ENCODE measurements at places on chromosomes 7 and 10. TPM values are rescaled to one million over a fixed set of nuclear protein-coding genes. Genes with fewer than 3 reads are reported as not detected.

DNA sequence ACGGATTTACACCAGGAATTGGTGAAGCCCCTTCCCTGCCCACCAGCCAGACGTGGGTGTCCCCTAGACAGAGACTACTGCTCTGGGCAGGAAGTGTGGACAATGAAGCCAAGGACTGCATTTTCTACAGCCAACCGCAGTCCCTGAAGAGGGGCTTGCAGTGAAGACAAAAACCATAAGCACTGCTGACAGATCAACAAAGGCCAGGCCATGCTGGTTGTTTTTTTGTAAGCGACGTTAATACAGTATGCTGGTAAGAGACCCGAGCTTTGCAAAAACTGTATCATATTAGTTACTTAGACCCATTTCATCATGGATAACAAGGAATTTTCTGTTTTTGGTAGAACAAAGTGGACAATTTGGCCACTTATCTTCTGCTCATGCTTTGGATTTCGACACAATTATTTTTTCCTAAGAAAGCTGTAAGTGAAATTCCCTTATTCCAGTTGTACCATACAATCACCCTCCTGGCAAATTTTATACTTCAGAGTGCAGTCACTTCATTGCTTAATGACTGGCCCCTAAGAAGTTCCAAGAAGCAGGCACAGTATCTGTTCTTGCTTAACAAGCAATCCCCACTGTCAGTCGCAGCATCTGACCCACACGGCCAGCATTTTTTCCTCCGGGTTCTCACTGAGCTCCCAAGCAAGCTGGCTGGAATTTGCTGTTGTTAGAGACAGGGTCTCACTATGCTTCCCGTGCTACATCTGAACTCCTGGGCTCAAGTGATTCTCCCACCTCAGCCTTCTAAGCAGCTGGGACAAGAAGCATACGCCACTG, 163.5 kb downstream of the PARD3 start:
- H3K36me3 ChIP-seq = no peaks in the 10 kb centered on the region
- no peak overlapping the region for H3K4me3 ChIP-seq
- no peak for DNase-seq
- peaks cover 42% of the 10 kb centered on the region for H3K4me1 ChIP-seq
- no peaks in the 10 kb centered on the region for H3K27me3 ChIP-seq

GRCh38 chr7:74183142-74183541, 9.0 kb downstream of the EIF4H start:
- H3K36me3 ChIP-seq = peaks cover 8% of the 10 kb centered on the region
- no peaks in the 10 kb centered on the region for H3K27me3 ChIP-seq
- DNase-seq = no peak
- peaks cover 10% of the 10 kb centered on the region for H3K4me1 ChIP-seq

DNA sequence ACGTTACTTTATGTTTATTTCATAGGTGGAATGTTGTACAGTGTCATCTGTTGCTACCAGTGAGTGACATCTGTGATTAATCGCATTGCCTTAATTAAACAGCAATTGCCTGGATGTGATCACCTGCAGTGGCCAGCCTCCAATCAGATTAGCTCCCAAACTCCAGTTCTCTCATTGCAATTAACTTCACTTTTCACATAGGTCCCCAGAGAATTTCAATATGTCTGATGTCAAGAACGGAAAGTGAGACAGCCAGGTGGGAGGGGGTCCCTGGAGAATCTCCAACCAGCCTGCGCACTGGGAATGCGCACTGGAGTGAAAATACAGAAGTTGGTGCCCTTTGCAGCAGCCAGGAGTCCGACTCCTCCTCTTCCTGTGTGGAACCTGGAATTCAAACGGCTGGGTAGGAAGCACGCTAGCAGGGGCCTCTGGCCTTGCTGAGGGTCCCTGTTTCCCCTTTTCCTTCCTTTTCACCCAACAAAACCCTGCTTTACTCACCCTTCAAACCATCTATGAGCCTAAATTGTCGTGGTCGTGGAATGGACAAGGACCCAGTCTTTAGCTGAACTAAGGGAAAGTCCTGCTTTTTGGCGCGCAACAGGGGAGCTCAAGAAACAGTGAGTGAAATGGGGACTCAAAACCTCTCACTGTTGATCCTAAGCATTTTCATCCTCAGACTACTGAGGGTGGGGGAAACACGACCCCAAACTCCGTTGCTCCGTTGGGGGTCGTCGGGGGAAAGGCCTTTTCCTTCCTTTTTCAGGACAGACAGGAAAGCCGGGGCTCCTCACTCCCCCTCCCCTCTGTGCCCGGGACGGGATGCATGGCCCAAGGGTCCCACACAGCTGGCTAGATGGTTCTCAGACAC, 1355.5 kb upstream of the LRRTM3 start:
- H3K27ac ChIP-seq = no peak overlapping the region
- no peaks in the 10 kb centered on the region for H3K27me3 ChIP-seq
- DNase-seq = peak; percentile 84
- peaks cover 10% of the 10 kb centered on the region for H3K4me1 ChIP-seq
- H3K4me3 ChIP-seq = peak overlapping the region; percentile 15

- H3K36me3 ChIP-seq = no peaks in the 10 kb centered on the region
- no peak overlapping the region for H3K27ac ChIP-seq
- DNase-seq = no peak
- no peaks in the 10 kb centered on the region for H3K27me3 ChIP-seq
- peaks cover 4% of the 10 kb centered on the region for H3K4me1 ChIP-seq
- no peak overlapping the region for H3K4me3 ChIP-seq
These were observed 7.5 kb downstream of the RABGEF1 start for GRCh38 chr7:66747881-66748511.

DNA sequence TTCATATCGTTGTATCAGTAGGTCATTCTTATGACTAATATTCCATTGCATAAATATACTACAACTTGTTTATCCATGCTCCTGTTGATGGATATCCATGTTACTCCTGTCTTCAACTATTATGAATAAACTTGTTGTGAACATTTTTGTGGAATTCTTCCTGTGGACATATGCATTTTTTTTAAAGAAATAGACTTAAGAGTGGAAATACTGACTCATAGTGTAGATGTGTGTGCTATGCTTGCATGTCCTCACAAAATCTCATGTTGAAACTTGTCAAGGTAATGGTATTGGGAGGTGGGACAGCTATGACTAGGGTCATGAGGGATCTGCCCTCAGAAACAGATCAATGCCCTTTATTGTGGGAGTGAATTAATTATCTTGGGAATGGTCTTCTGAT, 240.5 kb upstream of the PRSS58 start:
- H3K27me3 ChIP-seq = no peaks in the 10 kb centered on the region
- H3K27ac ChIP-seq = no peak overlapping the region
- H3K4me1 ChIP-seq = no peaks in the 10 kb centered on the region
- no peaks in the 10 kb centered on the region for H3K36me3 ChIP-seq
- H3K4me3 ChIP-seq = no peak overlapping the region
- DNase-seq = no peak

GRCh38 chr10:133306941-133307379, 1.7 kb downstream of the TUBGCP2 start:
- H3K4me1 ChIP-seq = peaks cover 11% of the 10 kb centered on the region
- H3K36me3 ChIP-seq = peaks cover 12% of the 10 kb centered on the region
- no peak overlapping the region for H3K4me3 ChIP-seq

The LIPK gene
- not detected for total RNA-seq

DNA sequence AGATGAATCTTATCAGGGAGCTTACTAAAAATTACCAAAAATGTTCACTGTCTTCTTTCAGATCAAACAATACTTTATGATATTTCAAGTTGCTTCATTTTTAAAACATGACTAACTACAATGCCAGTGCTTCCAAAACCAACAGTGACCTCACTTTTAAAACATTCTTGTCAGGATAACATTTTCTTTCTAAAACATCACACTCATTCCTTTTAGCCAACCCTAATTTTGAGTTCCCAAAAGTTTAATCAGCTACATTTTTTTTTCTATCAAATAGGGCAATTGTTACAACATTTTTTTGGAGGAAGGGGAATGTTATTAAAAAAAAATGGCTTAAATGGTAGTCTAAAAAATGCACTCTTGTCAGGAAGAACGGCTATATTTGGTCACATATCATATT, 37.3 kb downstream of the RTKN2 start:
- no peak overlapping the region for H3K27ac ChIP-seq
- H3K4me3 ChIP-seq = no peak overlapping the region
- H3K36me3 ChIP-seq = no peaks in the 10 kb centered on the region
- H3K4me1 ChIP-seq = peaks cover 6% of the 10 kb centered on the region
- no peak for DNase-seq
- H3K27me3 ChIP-seq = no peaks in the 10 kb centered on the region

DNA sequence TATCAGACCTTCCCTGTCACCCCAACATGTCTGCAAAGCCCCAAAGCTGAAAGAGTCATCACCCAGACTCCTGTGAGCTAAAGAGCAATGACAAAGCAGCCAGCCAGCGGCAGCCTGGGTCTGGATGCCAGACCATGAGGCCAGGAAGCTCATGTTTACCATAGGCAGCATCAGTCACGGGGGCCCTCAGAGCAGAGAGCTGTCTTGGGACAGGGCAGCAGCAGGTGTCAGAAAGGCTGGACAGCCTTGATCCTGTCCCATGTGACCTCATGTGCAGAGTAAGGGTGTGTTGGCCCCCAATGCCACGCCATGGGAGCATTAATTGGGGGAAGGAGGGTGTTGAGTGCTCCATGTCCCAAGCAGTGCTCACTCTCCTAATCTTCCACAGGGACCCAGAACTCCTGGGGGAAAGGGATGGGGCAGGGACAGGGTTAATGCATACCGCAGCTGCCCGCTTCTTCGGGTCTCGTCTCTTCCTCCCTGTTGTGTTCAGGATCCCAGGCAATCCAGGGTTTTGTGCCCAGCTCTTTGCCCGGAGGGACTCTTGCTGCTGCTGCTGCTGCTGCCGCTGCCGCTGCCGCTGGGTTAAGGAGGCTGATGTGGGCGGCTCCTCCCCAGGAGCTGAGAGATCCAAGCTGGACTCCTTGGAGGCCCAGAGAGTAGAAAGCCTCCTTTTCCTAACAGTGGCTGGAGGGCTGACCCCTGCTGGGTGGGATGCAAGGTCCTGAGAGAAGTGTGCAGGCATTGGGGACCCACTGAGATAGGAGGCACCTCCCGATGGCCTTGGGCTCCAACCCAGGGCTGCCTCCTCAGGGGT, 7.1 kb downstream of the CCDC201 start:
- H3K27ac ChIP-seq = no peak overlapping the region
- H3K4me1 ChIP-seq = peaks cover 1% of the 10 kb centered on the region
- no peak overlapping the region for H3K4me3 ChIP-seq

The EVX1 gene
- total RNA-seq = not detected

GRCh38 chr7:64795176-64795575, 948 bp downstream of the ZNF138 start:
- H3K4me1 ChIP-seq = no peaks in the 10 kb centered on the region
- DNase-seq = no peak
- no peak overlapping the region for H3K27ac ChIP-seq

The RET gene
- total RNA-seq = 1.2 TPM

The GPRIN2 gene
- total RNA-seq = 36.5 TPM

GRCh38 chr10:91893051-91893450, 16.2 kb downstream of the FGFBP3 start:
- H3K36me3 ChIP-seq = no peaks in the 10 kb centered on the region
- no peak for DNase-seq
- H3K27me3 ChIP-seq = no peaks in the 10 kb centered on the region
- no peak overlapping the region for H3K4me3 ChIP-seq

Data from lung (tissue), 17 donors.